Left cardiac atrium (tissue), 4 donors: ENCODE measurements at places on chromosomes 13 and 19. TPM values are rescaled to one million over a fixed set of nuclear protein-coding genes. Genes with fewer than 3 reads are reported as not detected.

Gene SELENOV
- not detected for total RNA-seq

DNA sequence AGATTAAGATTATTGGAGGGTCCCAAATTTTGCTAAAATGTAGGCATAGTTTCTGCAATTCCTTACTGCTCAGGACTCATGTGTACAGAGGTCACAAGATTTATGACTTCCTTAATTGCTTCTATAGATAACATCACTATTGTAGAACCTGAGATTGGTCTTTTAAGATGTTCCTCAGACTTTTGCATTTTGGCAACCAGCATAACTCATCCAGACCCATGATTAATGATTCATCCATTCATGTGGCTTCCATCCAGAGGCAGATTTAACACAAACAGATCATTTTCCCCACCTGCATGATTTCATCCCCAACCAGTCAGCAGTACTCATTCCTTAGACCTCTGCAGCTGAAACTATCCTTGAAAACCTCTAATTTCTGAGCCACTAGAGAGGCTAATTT is 34.5 kb upstream of the CEACAM8 start:
- DNase-seq: no peak

DNA sequence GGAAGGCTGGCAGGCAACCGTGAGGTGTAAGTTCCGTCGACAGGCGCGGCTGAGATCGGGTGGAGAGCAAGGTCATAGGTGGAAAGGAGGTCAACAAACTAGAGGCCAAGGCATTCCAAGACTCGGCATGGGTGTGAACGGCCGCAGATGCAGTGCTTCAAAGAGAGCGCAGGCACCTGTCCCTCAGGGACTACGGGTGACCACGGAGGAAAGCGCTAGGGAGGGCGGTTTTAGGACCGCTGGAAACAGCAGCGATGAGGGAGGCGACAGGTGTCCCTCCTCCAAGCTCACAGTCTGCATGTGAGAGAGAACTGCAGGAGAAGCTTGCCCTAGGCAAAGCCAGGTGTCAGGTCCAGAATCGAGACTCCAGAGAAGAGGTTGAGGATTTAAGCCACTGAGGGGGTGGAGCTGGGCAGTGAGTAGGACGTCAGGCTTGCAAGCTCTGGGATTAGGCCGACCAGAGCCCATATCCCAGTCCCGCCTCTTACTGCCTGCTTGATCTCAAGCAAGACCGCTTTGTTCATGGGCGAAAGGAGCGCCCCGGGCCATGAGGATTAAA is 1.6 kb upstream of the MLNR start:
- DNase-seq: no peak

- DNase-seq: no peak
Observed at GRCh38 chr13:50762969-50763567, 80.4 kb downstream of the DLEU7 start.

GRCh38 chr19:4369888-4370260 is 26.5 kb downstream of the MPND start:
- no peak for DNase-seq

GRCh38 chr13:75645141-75645540 is 9.0 kb downstream of the LMO7 start:
- no peak for DNase-seq

DNA sequence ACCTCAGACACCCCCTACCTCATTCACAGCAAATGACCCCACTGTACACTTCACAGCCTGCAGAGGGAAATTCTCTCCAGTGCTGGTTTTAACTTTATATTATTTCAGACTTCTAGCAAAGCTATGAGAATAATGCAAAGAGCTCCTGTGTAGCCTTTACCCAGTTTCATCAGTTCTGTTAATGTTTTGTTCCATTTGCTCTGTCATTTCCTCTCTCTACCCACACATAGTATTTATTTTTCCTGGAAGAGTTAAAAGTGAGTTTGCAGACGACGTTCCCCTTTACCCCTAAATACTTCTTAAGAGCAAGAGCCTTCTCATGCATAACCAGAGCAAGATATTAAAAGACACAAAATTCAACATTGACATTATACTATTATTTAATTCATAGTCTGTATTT is 49.9 kb upstream of the ADGRE1 start:
- no peak for DNase-seq

GRCh38 chr13:86298725-86299124 is 499.5 kb upstream of the SLITRK6 start:
- no peak for DNase-seq

Gene NLRP7
- not detected for total RNA-seq

DNA sequence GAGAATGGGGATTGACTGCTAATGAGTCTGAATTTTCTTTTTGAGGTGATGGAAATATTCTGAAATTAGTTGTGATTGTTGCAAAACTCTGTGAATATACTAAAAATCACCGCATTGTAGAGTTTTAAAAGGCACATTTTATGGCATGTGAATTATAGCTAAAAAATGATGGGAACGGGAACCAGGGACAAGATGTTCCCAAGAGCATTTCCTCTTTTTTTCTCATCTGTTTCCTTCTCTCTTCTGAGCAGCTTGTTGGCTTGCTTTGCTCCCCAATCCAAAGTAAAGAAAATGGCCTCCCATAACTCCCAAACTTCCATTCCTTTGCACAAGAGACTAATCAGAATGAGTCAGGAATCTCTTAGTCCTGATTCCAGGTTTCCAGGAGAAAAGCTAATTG is 459.2 kb downstream of the TSHZ3 start:
- DNase-seq: no peak

GRCh38 chr19:33397536-33398360 is 24.2 kb downstream of the CEBPG start:
- peak; percentile 24 for DNase-seq

Gene CBLC
- not detected for total RNA-seq

GRCh38 chr19:5484398-5485285 is 29.4 kb downstream of the ZNRF4 start:
- DNase-seq: no peak

DNA sequence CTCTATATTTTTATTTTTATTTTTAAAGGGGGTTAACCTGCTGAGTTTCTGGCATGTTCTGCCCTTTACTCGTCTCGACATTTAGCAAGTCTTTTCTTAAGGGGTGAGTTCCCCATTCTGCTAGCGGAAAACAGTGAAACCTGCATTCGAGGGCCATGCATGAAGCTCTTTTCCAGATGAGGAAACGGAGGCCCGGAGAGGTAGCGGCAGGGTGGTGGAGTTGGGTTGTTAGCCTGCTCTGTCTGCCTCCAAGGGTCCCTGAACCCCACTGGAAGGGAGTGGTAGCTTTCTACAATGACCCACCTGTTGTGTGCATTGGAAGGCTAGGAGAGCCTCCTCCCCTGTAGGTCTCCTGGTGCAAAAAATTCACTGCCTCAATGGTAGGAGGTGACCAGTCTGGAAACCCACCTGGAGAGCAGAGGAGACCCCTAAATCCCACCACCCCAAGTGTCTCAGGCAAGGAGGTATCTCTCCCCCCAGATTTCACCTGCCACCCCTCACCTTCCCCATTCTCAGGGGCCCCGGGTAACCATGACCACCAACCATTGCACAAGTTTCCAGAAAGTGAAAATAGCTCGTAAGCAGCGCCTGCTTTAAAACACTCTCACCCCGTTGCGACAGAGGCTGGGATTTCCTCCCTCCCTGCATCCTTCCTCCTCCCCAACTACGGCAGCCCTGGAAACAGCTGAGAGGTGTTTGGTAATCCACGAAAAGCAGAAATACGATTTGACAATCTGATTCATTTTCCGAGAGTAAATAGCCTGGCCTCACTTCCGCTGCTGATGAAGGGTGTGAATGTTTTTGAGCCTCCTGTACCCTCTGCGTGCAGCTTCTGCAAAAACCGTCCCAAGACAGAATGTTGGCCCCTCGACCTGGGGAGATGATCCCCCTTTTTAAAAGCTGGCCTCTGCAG is 3.5 kb downstream of the KLF2 start:
- DNase-seq: peak; percentile 80

Gene PTPRS
- 130 TPM for total RNA-seq

DNA sequence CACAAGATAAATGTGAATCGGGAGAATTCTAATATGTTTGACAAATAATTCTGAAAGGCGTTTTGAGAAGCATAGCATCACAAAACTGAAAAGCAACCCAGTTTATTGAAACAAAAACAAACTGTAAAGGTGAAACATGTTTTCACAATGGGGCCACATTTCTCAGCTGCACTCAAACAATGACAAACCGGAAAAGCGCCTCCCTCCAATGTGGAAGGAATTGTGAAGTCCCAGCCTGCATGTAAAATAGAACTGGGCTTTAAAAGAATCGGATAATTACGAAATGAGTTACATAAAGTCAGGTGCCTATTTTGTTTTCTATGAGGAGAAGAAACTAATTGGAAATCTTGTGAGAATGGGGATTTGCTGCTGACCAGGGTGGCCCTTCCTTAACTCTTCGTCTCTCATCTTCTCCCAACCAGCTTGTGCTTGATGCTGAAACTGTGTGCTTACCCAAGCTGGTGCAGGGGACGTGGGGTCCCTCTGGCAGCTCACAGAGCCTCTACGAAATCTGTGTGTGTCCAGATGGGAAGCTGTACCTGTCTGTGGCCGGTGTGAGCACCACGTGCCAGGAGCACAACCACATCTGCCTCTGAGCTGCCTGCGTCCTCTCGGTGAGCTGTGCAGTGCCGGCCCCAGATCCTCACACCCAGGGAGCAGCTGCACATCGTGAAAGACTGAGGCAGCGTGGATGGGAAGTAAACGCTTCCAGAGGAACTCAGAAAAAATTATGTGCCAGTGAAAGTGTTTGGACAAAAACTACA is 109.4 kb downstream of the SACS start:
- DNase-seq: no peak

GRCh38 chr13:110431425-110432294 is 124.6 kb downstream of the COL4A2 start:
- DNase-seq: no peak

Gene C19orf73
- total RNA-seq: 1.6 TPM

Gene APOC4
- total RNA-seq: not detected

GRCh38 chr13:24038841-24039330 is 121.6 kb upstream of the SPATA13 start:
- DNase-seq: no peak

Gene SMAD9
- 7.8 TPM for total RNA-seq

Gene NLRP12
- 0.84 TPM for total RNA-seq

GRCh38 chr19:41225238-41226052 is 6.4 kb downstream of the AXL start:
- DNase-seq: peak; percentile 75

DNA sequence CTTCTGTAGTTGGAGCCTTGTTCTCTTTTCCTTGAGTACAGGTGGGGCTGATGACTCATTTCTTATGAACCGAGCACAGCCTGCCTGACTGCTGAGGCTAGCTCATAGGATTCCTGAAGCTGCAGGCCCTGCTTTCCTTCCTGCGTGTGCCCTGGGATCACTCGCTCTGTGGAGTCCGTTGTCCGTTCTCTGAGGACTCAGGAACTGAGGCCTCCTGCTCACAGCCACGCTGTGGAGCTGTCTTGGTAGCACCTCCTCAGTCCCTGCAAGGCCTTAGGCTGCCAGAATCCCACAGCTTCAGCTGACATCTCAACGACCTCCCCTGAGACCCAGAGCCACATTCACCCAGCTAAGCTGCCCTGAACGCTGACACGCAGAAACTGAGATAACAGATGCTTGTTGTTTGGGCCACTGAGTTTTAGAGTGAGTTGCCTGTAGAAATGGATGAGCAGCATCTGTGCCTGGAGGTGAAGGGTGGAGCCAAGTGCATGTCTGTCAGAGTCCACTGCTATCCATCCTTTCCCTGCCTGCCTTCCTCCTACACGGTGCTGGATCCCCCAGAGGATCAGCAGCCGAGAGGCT is 72.9 kb downstream of the ARHGEF7 start:
- no peak for DNase-seq

Gene ZNF85
- 2.8 TPM for total RNA-seq

GRCh38 chr13:76672420-76672819 is 213.8 kb downstream of the KCTD12 start:
- no peak for DNase-seq

- no peak for DNase-seq
Observed at GRCh38 chr19:17255150-17255621, 9.4 kb downstream of the USHBP1 start.

DNA sequence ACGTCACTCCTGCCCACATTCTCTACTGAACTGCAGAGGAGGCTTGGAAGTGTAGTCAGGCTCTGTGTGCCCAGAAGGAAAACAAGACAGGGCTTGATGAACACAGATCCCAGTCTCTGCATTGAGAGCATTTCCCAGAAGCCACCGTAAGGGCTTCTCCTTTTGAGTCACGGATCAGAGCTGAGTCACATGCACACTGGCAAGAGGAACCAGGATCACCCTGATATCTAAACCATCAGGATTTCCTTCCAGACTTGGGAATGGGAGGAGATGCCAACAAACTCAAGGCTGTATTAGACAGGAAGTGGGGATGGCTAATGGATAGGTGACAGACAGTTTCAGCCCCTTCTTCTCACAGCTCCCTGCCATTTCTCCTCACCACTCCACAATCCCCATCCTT is 17.7 kb upstream of the FBXO17 start:
- no peak for DNase-seq

- DNase-seq: no peak
Observed at GRCh38 chr19:31831421-31832175, 482.4 kb upstream of the TSHZ3 start.

GRCh38 chr19:45423033-45423588 is 606 bp downstream of the ERCC1 start:
- DNase-seq: no peak

DNA sequence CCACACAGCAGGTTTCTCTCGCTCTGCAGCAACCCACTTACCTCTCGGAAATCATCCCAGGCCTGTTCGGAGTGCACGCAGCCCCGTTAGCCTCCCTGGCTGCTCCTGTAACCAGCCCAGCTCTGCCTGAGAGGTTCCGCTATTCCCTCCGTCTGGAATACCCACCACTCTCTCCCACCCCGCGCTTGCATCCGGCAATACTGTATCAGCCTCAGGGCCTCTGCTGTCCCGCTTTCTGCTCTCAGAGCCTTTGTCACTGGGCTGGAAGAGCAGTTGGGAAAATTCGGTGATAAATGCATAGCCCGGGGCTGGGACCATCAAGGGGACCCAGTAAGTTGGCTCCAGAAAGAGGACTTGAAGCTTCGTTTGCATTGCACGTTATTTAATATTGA is 759 bp upstream of the TLE6 start:
- no peak for DNase-seq

DNA sequence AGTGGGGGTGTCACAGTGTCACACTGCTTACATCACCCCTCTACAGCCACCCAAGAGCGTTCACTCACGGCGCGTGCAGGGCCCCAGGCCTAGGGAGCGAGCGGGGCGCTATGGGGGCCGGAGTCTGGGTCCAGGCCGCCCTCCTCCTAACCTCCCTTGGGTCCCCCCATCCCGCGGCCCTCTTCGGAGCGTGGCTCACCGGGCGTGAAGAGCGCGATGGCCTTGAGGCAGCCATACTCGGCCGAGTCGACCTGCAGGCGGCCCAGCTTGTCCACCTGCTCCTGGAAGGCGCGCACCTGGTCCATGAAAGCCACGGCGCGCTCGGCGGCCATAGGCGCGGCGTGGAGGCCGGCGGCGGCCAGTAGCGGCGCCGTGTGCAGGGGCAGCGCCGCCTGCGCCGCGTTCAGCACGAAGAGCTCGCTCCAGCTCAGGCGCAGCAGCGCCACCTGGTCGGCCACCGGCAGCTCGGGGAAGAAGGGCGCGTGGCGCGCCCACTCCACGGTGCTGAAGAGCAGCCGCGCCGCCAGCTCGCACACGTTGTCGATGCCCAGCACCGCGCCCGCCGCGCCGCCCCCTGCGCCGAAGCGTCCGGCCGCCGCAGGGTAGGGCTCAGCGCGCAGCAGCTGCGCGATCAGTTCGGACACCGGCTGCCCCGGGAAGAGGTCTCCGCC is 9.4 kb downstream of the OCEL1 start:
- peak; percentile 80 for DNase-seq
